ENCODE measurements at places on chromosomes 5 and 9. TPM values are rescaled to one million over a fixed set of nuclear protein-coding genes. Genes with fewer than 3 reads are reported as not detected.

Gene GRXCR2
- not detected for total RNA-seq

Gene SLC27A6
- total RNA-seq, result not detected

- DNase-seq, result no peak
- H3K4me3 ChIP-seq, result no peak overlapping the region
- H3K27me3 ChIP-seq, result no peaks in the 10 kb centered on the region
- no peaks in the 10 kb centered on the region for H3K4me1 ChIP-seq
- peaks cover 41% of the 10 kb centered on the region for H3K36me3 ChIP-seq
Measured at GRCh38 chr5:1097381-1097987, 14.4 kb downstream of the SLC12A7 start.

- no peak for DNase-seq
- H3K4me3 ChIP-seq, result no peak overlapping the region
- H3K27ac ChIP-seq, result no peak overlapping the region
- peaks cover 78% of the 10 kb centered on the region for H3K27me3 ChIP-seq
Measured at GRCh38 chr5:170266570-170267381, 30.8 kb downstream of the LCP2 start.
